ENCODE measurements at places on chromosomes 16 and 17. TPM values are rescaled to one million over a fixed set of nuclear protein-coding genes. Genes with fewer than 3 reads are reported as not detected.

Gene TBC1D3I
- total RNA-seq: 0.41 TPM

Gene KRTAP2-1
- total RNA-seq: not detected

Gene CHST4
- total RNA-seq: 0.21 TPM

Gene SLC6A2
- total RNA-seq: 7.8 TPM

Gene PIPOX
- total RNA-seq: 1.2 TPM

Gene TK1
- total RNA-seq: 19.5 TPM

Gene PRSS22
- 18.2 TPM for total RNA-seq

Gene ADAD2
- 0.31 TPM for total RNA-seq

Gene ICAM2
- 49.1 TPM for total RNA-seq

Gene SCN4A
- total RNA-seq: 46.2 TPM

Gene SEZ6L2
- total RNA-seq: 4.7 TPM

Gene SPNS3
- total RNA-seq: 1.1 TPM

Gene TCAP
- 608 TPM for total RNA-seq

Gene KRT15
- total RNA-seq: 633 TPM

Gene UMOD
- not detected for total RNA-seq

Gene SSTR5
- total RNA-seq: 0.72 TPM

Gene GSDMA
- not detected for total RNA-seq

Gene CRYM
- total RNA-seq: 4.2 TPM

Gene SEPTIN1
- total RNA-seq: not detected

Gene STAT5A
- total RNA-seq: 39.3 TPM

Gene FBXO39
- total RNA-seq: not detected

Gene CHMP6
- total RNA-seq: 22.5 TPM

Gene SEC14L1
- 66.8 TPM for total RNA-seq

Gene BCL6B
- total RNA-seq: 14.9 TPM

Gene C17orf78
- total RNA-seq: not detected

Gene BANP
- total RNA-seq: 35.2 TPM

Gene TSNAXIP1
- total RNA-seq: 1.1 TPM

Gene KRTAP4-4
- total RNA-seq: not detected

Gene TNP2
- total RNA-seq: not detected

Gene UNC45B
- total RNA-seq: 193 TPM

Gene UBE2Z
- total RNA-seq: 46.8 TPM

Gene MEAK7
- 15.6 TPM for total RNA-seq

Gene GLP2R
- 0.92 TPM for total RNA-seq

Gene TVP23A
- total RNA-seq: 1.2 TPM

Gene SLC52A1
- not detected for total RNA-seq

Gene IRX3
- total RNA-seq: 5.1 TPM

Gene KRTAP3-2
- total RNA-seq: not detected

Gene CNEP1R1
- 35.5 TPM for total RNA-seq

Gene ZNF597
- total RNA-seq: 2.3 TPM

Gene PDF
- 12.0 TPM for total RNA-seq

Gene MSLN
- total RNA-seq: 5.3 TPM

Gene TEX14
- under 0.01 TPM for total RNA-seq

Gene CDH3
- 16.3 TPM for total RNA-seq

Gene TNS4
- total RNA-seq: 10.4 TPM

Gene ABI3
- 4.5 TPM for total RNA-seq

Gene IL17C
- not detected for total RNA-seq

Gene ARHGDIG
- total RNA-seq: 1.7 TPM

Gene FDXR
- total RNA-seq: 4.3 TPM

Gene WWOX
- total RNA-seq: 60.5 TPM

Gene KRTAP9-1
- not detected for total RNA-seq

Gene AANAT
- not detected for total RNA-seq

Gene CTRL
- 0.51 TPM for total RNA-seq

Gene CD300H
- not detected for total RNA-seq

Gene CLEC10A
- 2.8 TPM for total RNA-seq

Gene KRTAP4-1
- not detected for total RNA-seq

Gene PRKCB
- 6.7 TPM for total RNA-seq

Gene SRL
- total RNA-seq: 445 TPM

Data from tongue (tissue), 3 donors.